ENCODE measurements at places on chromosomes 4 and X.

DNA sequence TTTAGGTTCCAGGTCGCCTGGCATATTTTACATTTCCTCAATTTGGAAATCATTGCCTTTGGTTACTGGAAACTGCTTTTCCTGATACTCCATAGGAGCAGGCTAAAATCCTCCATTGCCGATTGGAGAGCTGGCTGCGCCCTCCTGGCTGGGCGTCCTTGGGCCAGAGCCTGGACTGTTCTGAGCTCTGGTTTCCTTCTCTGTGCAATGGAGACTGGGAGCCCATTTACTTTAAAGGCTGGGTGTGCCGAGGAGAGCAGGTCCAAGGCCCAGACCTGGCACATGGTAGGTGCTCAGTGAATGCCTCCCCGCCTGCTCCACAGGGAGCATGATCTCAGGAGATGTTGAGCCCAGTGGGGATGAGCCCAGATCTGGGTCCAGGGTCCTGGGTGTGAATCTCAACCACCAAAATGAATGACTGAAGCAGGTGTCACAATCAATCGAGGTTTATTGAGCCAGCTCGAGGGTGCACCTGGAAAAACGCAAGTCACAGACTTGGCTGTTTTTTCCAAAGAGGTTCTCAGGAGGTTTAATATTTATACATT is 50.0 kb downstream of the EVC start:
- peaks cover 9% of the 10 kb centered on the region for H3K4me1 ChIP-seq
- H3K36me3 ChIP-seq: peaks cover 20% of the 10 kb centered on the region

DNA sequence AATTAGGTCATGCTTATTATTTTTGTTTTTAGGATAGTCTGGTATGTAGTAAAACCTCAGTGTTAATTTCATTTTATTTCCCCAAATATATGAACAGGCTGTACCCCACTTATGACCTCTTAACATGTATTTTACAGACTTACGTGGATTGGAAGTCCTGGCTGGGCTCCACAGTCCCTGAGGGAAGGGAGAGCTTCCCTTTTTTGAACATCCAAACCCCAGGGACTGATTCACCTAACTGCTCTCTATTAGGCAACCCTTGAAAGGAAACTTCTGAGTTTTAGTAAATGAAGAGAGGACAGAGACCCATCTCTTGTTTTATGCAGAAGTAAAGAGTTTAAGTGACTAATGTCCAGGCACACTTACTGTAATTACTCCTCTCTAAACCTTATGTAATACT is 233.1 kb upstream of the SPRY1 start:
- H3K4me3 ChIP-seq: no peak overlapping the region
- no peaks in the 10 kb centered on the region for H3K27me3 ChIP-seq
- H3K27ac ChIP-seq: no peak overlapping the region
- no peak for DNase-seq

- no peak for DNase-seq
- H3K27ac ChIP-seq: peak overlapping the region; percentile 36
- peaks cover 2% of the 10 kb centered on the region for H3K4me1 ChIP-seq
- no peak overlapping the region for H3K4me3 ChIP-seq
- no peaks in the 10 kb centered on the region for H3K27me3 ChIP-seq
Observed at GRCh38 chr4:141647966-141648365, 11.6 kb downstream of the IL15 start.

DNA sequence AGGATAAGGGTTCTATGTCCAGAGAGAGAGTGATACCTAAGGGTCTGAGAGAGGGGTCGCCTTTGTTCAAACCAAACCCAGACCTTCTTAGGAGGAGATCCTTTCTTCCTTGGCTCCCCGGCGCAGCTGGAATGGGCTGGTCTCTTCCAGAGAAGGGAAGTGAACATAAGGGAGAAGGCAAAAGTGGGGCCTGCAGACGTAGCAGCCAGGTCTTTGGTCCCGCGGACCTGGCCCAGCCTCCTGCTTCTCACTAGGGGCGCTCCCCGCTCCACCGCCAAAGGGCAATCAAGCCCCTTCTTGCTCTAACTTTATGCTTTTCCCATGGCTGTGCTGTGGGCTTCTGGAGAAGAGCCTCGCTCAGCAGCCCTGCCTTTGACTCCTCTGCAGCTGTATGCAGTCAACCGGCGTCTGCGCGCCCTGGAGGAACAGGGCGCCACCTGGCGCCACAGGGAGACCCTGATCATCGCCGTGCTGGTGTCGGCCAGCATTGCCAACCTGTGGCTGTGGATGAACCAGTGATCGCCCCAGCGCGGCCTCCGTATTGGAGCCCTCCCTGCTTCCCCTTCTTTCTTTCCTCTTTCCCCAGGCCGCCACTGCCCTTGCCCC is 6.5 kb downstream of the FATE1 start:
- DNase-seq: peak; percentile 48
- no peaks in the 10 kb centered on the region for H3K27me3 ChIP-seq
- no peaks in the 10 kb centered on the region for H3K36me3 ChIP-seq
- no peak overlapping the region for H3K4me3 ChIP-seq

GRCh38 chrX:105038672-105039328 is 181.7 kb downstream of the TEX13A start:
- no peaks in the 10 kb centered on the region for H3K36me3 ChIP-seq
- H3K27me3 ChIP-seq: no peaks in the 10 kb centered on the region
- no peak overlapping the region for H3K4me3 ChIP-seq
- H3K27ac ChIP-seq: no peak overlapping the region
- no peaks in the 10 kb centered on the region for H3K4me1 ChIP-seq

GRCh38 chrX:74179071-74179470 is 124.9 kb upstream of the ZCCHC13 start:
- H3K36me3 ChIP-seq: no peaks in the 10 kb centered on the region
- H3K4me1 ChIP-seq: no peaks in the 10 kb centered on the region
- DNase-seq: no peak
- no peak overlapping the region for H3K4me3 ChIP-seq
- no peak overlapping the region for H3K27ac ChIP-seq

- H3K36me3 ChIP-seq: no peaks in the 10 kb centered on the region
- no peak for DNase-seq
- no peak overlapping the region for H3K27ac ChIP-seq
- H3K27me3 ChIP-seq: no peaks in the 10 kb centered on the region
- no peaks in the 10 kb centered on the region for H3K4me1 ChIP-seq
Observed at GRCh38 chrX:7446815-7447214, 298.9 kb upstream of the PUDP start.

DNA sequence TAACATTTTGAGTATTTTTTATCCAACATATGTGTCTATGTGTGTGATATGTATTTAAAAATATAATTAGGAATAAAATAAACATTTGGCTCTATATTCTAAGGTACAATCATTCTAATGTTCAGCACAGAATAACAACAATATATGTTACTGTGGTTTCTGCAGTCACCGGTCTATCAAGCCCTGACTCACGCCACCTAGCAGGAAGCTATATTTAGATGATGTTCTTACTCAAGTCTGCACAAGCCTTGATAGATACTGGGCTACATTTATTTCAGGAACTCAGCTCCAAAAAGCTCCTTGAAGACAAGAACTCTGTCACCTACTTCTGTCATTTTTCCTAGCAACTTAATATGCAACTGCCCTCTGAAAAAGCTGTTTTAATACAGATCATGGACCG is 152.0 kb upstream of the FTHL17 start:
- H3K36me3 ChIP-seq: no peaks in the 10 kb centered on the region
- no peak for DNase-seq
- H3K27me3 ChIP-seq: no peaks in the 10 kb centered on the region
- no peak overlapping the region for H3K4me3 ChIP-seq
- peak overlapping the region; percentile 56 for H3K27ac ChIP-seq

DNA sequence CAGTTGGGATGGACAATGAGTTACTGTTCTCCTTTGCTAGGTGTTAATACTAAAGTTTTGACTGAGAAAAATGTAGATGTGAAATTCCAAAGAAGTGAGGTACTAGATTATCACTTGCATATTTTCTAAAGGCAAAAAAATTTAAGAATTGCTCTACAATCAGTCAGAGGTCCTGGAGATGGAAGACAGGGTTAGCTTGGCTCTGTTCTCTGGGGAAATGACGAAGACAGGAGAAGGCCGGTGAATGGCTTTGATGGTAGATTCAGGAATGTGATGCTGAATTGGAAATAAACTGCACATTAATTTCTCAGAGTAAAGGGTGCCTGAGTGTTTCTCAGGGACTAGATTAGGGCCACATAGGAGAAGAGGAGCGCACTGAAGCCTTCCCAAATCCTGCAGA is 214.0 kb upstream of the LEF1 start:
- no peaks in the 10 kb centered on the region for H3K4me1 ChIP-seq
- no peak overlapping the region for H3K4me3 ChIP-seq
- no peak for DNase-seq
- H3K27ac ChIP-seq: no peak overlapping the region

- H3K4me3 ChIP-seq: no peak overlapping the region
- DNase-seq: no peak
- H3K27me3 ChIP-seq: no peaks in the 10 kb centered on the region
- H3K27ac ChIP-seq: no peak overlapping the region
Observed at GRCh38 chrX:39921838-39922237, 175.9 kb downstream of the BCOR start.

GRCh38 chr4:94515365-94515764 is 63.6 kb downstream of the PDLIM5 start:
- no peak overlapping the region for H3K4me3 ChIP-seq
- H3K4me1 ChIP-seq: peaks cover 14% of the 10 kb centered on the region
- H3K36me3 ChIP-seq: no peaks in the 10 kb centered on the region
- H3K27me3 ChIP-seq: no peaks in the 10 kb centered on the region
- no peak overlapping the region for H3K27ac ChIP-seq
- DNase-seq: no peak

- no peaks in the 10 kb centered on the region for H3K36me3 ChIP-seq
- H3K27ac ChIP-seq: no peak overlapping the region
- H3K4me3 ChIP-seq: no peak overlapping the region
Observed at GRCh38 chr4:72325215-72325614, 243.8 kb downstream of the ADAMTS3 start.

All from suprapubic skin (tissue), 4 donors.